ENCODE measurements at places on chromosomes 2 and 18.

GRCh38 chr2:84694088-84694622 lies 177.9 kb downstream of the DNAH6 start:
- no peak for DNase-seq

- DNase-seq: no peak
These were observed 722.6 kb downstream of the METTL4 start for GRCh38 chr18:1848716-1849115.

DNA sequence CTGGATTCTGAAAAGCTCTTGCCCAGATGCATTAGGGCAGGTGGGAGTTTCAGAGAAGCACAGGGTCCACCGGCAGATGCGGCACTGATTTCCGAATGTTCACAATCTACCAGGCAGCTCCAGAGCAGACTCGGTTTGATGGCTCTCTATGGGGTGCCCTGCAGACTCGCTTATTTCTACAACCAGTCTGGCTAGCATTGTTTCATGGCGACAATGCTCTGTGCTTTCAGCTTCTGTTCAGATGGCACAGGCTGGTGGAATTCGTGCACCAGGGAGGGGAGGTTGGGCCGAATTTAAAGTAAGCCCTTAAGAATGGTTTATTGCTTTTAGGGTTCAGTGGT lies 9.9 kb downstream of the MYT1L start:
- no peak for DNase-seq

DNA sequence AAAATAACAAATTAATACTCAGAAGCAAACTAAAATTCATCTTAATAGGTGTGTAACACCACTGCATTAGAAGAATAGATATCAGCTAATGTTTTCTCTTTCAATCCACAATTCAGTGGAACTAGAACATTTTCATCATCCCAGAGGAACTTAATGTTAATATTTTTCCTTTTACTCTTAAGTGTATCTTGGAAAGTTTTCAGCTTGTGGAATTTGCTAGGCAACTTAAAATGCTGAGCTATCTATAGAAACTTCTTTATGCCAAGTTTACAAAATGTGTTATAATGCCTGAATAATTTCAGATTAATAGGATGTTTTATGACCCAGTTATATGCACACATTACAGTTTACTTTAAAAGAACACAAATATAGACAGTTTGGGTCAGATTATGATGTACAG lies 86.6 kb upstream of the FAM237A start:
- no peak for DNase-seq

GRCh38 chr2:19454125-19454524 lies 95.7 kb upstream of the OSR1 start:
- no peak for DNase-seq

GRCh38 chr2:42239289-42239661 lies 70.1 kb downstream of the EML4 start:
- no peak for DNase-seq

DNA sequence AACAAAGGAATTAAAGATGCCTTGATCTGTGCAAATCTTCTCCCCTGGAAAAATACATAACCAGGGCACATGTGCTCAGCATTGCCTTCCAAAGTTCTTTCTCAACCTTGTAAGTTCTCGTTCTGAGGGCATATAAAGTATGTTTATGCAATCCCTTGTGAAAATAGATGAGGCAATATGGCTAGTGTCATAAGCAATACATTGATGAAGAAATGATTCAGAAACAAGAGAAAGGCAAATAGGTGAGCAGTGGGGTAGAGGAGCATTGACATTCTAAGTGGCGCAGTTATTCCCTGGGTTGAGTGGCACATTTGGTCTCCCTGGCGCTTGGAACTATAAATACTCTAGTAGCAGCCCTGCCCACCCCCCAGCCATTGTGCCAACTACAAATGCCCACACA lies 57.4 kb upstream of the PGAP1 start:
- DNase-seq: no peak

DNA sequence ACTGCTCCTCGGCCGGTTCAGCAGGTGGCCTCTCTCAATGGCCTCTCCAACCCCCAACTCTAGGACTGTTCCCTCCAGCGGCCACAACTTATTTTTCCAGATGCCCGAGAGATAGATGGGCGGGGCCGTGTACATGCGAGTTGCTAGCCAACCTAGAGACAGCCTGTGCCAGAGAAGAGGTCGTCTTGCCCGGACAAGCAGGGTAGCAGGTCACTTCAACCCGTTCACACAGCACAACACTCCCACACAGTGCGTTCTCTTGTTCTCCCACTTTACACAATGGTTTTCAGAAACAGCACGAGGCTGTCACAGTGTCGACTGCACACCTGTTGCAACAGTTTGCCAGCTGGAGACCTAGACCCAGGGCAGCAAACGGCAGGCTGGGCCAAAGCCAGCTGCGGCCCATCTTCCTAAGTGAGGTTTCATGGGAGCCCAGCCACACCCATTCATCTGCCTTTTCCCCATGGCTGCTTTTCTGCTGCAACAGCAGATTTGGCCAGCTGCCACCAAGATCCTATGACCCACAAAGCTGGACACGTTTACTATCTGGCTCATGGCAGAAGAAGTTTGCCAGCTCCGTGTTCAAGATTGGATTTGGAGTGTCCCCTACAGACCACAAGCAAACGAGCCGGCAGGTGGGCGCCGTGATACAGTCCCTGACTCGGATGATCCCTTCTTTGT lies 7.3 kb upstream of the PRLH start:
- DNase-seq: no peak

- DNase-seq: peak; percentile 9
These were observed 21.6 kb upstream of the OTOS start for GRCh38 chr2:240162032-240162431.

- DNase-seq: peak; percentile 63
These were observed 90.7 kb downstream of the NCKAP5 start for GRCh38 chr2:133477616-133477990.

DNA sequence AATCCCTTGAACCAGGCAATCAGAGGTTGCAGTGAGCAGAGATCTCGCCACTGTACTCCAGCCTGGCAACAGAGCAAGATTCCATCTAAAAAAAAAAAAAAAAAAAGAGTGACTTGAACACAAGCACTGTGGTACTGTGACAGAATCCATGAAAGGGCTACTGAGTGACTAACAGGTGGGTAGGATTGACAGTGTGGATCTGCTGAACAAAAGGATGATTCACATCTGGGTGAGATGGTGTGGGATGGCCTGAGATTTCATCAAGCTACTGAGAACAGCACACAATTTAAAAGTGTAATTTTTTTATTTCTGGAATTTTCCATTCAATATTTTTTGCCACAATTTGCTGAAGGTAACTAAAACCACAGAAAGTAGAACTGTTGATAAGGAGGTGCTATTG lies 13.3 kb upstream of the SP3 start:
- DNase-seq: no peak

- DNase-seq: no peak
These were observed 72.9 kb downstream of the MAP3K20 start for GRCh38 chr2:173148520-173148919.

- DNase-seq: no peak
These were observed 8.6 kb downstream of the SNRNP27 start for GRCh38 chr2:69902213-69902922.

- DNase-seq: no peak
These were observed 47.7 kb downstream of the PLCL1 start for GRCh38 chr2:197852108-197852507.
